AG20443 (cell line): ENCODE measurements at places on chromosomes 5 and 9.
A peak's percentile ranks its signal among the peaks of the same experiment; 100 is the strongest.

DNA sequence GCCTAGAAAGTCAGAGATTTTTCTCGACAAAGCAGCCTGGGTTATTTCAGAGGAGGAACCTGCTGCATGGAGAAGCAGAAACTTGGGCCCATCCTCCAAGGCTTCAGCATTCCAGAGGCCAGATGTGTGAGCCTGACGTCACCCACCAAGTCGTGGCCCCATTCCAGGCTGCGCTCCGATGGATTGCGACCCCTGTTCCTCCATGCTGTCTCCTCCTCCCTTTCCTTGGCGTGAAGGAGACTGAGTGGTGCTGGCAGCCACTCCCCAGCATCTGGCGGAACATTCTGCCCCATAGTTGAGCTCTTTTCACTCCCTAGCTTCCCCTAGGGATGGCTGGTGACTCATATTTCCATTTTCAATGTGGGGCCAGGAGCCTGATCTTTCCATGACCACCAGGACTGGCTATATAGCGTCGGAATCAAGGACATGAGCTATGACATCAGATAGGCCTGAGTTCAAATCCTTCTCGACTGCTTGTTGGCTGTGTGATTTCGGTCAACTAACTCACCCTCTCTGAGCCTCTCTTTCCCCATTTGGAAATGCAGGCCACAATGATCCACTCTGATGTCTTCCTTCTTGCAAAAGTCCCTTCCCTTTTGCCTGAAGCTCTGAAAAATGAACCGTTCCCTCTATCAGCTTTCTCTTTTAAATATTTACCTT is 24.5 kb upstream of the DUSP1 start:
- peak; percentile 89 for DNase-seq

- DNase-seq: no peak
Measured at GRCh38 chr5:143187495-143187894, 216.0 kb downstream of the NR3C1 start.

- DNase-seq: peak; percentile 33
Measured at GRCh38 chr5:17315710-17316221, 98.3 kb downstream of the BASP1 start.

DNA sequence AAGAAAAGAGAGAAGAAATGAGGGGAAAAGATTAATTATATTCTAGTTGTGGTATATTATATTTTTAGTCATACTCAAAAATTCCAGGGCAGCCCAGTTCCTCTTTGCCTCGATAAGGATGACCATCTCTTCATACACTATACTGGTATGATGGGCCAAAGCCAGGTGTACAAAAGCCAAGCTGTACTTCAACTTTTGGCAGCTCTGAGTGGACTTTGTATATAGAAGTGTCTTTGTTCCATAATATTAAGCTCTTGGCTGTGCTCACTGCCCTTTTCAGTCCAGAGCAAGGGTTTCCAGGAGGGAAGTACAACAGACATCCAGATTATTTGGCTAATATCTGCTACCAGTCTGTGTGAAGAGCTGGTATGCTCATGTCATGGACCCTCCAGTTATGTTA is 934.3 kb upstream of the CDH10 start:
- DNase-seq: no peak

GRCh38 chr9:88936132-88936531 is 55.1 kb upstream of the S1PR3 start:
- no peak for DNase-seq

GRCh38 chr5:172881691-172882370 is 47.8 kb downstream of the ERGIC1 start:
- DNase-seq: peak; percentile 55

GRCh38 chr5:135481387-135481786 is 29.2 kb upstream of the TIFAB start:
- DNase-seq: no peak

DNA sequence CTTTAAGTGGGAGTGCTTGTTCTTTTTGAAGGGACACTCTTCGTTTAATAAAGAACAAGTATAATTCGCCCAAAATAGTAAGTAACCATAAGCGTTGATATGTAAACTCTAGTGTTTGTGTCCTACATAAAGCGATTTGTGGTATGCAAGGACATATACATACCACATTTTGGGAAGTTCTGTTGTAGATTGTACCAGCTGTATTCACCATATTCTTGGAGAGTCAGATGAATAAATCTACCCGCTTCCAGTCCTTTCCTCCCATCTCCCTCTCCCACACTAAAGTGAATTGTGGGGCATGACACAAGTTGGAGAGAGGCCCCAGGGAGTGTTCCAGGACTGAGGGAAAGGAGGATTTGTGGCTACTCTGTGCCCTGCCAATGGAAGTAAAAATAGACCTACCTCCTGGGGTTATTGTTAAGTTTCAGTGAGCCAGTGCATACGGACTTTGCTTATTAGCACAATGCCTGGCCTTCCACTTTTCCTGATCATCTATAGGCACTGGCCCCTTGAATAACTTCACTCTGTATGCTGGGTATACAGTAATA is 40.6 kb downstream of the ARHGAP26 start:
- no peak for DNase-seq

DNA sequence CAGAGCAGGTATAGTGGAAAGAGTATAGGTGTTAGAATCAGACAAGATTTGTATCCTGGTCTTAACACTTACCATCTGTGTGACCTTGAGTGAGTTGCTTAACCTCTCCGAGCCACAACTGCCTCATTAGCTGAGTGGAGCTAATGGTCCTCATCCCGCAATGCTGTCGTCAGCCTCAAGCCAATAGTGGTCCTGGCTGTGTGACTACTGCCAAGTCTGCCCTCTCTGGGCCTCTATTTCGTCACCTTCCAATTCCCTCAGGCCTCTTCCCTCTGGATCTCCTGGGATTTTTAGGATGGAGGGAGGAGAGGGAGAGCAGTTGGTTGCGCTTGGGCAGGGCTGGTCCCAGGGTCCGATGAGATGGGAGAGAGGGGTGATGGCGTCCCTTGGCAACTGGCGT is 41.6 kb downstream of the STOM start:
- no peak for DNase-seq

DNA sequence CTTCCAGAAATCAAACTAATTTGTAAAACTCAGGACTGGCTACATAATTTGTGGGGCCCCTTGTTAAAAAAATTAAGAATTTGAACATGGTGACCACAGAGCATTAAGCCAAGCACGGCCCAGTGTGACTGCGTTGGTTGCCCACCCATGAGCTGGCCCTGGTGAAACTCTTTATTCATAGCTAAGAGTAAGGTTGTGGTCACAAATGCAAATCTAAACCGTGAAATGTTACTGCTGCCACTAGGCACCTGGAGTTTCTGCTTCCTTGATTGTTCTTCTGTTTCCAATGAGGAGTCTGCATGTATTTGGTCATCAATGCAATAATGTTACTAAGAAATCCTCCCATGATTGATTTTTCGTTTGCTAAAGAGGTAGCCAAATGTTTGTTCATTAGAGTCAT is 4.2 kb downstream of the GCNT1 start:
- no peak for DNase-seq

GRCh38 chr5:107576155-107576554 is 94.6 kb downstream of the EFNA5 start:
- DNase-seq: no peak

- no peak for DNase-seq
Measured at GRCh38 chr5:141298376-141298775, 5.5 kb downstream of the SLC25A2 start.

- DNase-seq: no peak
Measured at GRCh38 chr5:102865171-102865509, 110.0 kb downstream of the PAM start.

DNA sequence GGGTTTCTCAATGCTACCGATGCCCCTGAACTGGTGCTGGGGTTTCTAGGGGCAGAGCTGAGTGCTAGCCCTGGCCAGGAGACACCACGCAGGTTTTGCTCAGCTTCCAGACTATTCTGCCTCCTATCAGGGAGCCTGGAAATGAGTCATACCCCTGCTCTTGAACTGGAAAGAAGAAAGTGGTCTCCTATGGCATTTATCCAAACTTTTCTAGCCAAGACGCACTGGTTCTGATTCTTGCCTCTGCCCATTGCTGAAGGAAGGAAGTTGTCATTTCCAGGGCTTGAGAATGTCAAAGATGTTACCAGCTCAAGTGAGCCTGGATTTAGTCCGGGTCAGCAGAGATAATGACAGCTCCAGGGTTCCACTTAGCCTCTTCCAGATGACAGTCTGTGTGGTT is 561.9 kb downstream of the CDK5RAP2 start:
- no peak for DNase-seq

DNA sequence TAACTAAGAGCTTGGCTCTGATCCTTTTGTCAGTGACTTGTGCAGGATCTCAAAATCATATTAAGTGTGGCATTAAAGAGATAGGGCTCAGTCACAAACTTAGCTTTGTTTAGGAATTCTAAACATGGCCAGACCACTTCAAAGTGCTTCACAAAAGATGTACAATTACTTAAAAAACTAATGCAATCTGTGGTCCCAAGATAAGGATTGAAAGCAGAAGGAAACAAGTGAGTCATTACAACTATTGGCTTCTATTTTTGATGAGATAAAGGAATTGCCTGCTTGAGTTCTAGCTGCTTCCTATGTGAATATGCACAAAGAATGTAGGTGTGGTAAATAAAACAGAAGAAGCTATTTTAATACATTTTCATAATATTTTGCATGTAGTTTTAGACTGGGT is 44.9 kb upstream of the SLC12A2 start:
- DNase-seq: peak; percentile 34

DNA sequence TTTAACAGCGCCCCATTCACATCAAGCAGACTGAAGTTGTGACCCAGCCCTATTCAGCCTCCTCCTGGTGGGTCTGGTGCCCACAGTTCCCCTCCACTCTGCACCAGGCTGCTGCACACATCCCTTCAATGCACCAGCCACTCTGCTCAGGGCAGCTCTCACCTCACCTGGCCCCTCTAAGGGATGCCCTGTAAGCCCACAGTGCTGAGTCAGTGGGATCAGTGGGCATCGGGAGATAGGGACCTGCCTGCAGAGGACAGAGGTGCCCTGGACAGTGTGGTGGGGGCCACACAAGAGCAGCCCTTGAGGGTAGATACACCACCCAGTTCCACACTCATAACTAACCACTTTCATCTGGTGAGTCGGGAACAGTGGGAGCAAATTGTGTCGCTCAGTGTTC is 38.3 kb upstream of the S1PR3 start:
- DNase-seq: no peak

DNA sequence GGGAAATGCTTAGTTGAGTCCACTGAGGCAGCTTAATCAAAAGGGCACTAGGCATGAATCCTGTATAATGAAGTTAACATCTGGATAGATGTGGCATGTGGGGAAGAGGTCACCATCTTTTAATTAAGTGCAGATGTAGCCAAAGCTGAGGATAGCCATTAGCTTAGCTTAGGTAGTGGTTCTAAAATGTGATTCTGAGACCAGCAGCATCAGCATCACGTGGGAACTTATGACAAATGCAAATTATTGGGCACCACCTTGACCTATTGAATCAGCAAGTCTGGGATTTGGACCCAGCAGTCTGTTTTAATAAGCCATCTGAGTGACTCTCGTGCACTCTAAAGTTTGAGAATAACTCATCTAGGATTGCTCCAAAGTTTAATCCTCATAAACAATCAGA is 63.8 kb downstream of the SNCAIP start:
- DNase-seq: no peak

GRCh38 chr5:72658161-72658560 is 151.0 kb upstream of the ZNF366 start:
- no peak for DNase-seq

- DNase-seq: peak; percentile 79
Measured at GRCh38 chr5:10854506-10855277, 93.7 kb upstream of the DAP start.

- DNase-seq: no peak
Measured at GRCh38 chr5:108703313-108703712, 44.4 kb upstream of the FER start.

- DNase-seq: no peak
Measured at GRCh38 chr9:135216791-135217441, 129.4 kb downstream of the OLFM1 start.

DNA sequence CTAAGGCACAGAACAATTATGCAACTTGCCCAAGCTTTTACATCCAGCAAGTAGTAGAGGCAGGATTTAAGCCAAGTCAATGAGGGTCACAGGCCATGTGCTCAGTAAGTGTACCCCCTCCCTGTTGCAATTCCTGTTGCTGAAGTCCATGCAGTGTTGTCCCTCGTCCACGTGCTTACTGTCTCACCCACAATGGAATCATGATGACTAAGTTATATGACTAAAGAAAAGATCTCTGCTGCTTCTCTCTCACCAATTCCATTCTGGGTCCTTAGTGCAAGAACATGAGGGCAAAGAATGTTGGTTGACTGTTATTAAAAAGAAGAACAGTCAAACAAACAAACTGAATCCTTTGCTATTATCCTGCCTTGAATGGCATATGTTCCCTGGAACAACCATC is 233.6 kb upstream of the SLC24A2 start:
- peak; percentile 20 for DNase-seq

- no peak for DNase-seq
Measured at GRCh38 chr5:88281322-88281721, 12.7 kb upstream of the TMEM161B start.

DNA sequence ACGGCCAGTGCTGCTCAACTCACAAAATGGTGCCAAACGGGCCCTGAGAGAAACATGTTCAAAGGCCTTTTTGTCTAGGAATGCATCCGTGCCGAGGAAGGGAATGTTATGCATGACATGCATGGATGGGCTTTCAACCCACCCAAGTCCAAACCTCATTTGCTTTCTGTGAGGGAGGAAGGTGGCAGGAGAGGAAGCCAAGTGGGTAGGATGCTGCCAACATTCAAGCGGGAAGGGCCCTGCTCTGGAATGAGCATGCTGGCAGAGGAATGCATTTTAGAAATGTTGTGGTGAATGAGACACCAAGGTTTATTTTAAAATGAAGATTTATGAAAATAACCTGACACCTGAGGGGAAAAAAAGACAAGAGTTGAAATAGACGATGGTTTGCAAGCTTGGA is 479.1 kb downstream of the CCDC171 start:
- DNase-seq: peak; percentile 25

DNA sequence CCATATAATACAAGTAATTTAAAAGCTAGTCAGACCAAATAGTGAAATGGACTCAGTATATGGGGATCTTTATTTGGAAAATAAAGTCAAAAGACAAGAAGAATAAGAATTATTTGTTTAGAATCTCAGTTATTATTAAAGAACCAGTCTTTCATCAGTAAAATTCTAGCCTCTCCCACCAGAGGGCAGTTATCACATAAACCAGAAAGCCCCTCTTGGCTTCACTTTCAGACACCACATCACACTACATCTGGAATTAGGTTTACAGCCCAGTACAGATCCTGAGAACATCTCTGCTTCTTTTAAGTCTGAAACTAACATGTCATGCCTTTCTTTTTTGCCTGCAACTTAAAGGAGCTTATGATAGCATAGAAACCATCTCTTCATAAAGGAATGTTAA is 12.2 kb upstream of the HSPB3 start:
- DNase-seq: peak; percentile 42

DNA sequence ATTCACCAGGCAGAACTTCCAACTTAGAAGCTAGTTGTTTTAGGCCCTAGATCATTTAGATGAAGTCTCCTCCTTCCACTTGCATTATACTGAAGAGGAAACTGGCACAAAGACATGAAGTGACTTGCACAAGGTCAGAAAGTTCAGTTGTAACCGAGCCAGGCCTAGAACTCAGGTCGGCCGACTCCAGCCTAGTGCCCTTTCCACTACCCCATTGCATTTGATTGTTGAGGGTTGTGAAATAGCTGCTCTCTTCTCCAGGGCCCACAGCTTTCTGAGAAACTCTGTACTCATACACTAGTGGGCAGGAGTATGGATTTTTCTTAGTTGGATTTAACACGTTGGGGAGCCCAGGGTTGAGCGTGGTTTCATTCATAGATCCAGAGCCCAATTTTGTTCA is 5.6 kb downstream of the ZNF462 start:
- DNase-seq: no peak
